ENCODE measurements at places on chromosomes 6 and 20.

DNA sequence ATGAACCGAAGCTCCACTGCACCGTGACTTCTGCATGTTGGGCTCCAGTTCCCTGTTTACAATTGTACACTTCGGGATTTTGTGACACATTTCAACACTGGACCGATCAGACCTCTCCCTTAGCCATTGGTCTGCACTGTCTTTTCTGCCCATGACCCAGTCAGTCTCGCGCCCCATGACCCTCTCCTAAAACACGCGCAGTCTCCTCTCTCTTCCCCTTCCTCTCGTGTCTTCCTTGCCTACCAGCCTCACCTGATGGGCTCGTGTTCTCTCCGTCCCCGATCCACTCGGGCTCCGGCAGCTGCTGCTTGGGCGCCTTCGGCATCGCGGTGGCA is 535 bp upstream of the ABCF1 start:
- no peak for DNase-seq

DNA sequence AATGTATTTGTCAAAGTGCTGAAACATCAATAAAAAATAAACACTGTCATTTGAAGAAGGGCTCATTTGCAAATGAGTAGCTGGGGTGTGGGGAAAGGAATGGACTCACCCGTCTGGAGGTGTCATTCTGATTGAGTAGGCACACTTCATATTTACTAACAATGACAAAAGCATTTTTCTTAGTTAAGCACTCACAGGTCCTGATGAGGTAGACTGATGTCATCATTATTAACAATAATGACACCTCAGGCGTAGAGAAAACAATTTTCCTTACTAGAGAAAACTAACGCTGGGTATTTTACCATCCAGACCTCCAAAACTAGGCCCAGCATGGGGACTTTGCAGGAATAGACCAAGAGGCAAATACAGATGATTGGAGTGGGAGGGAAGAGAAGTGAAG is 76.0 kb downstream of the UNC5CL start:
- DNase-seq, result no peak

- no peak for DNase-seq
Observed at GRCh38 chr6:100426744-100427338, 37.9 kb downstream of the SIM1 start.

- no peak for DNase-seq
Observed at GRCh38 chr6:28587746-28588075, 62.0 kb downstream of the GPX5 start.

DNA sequence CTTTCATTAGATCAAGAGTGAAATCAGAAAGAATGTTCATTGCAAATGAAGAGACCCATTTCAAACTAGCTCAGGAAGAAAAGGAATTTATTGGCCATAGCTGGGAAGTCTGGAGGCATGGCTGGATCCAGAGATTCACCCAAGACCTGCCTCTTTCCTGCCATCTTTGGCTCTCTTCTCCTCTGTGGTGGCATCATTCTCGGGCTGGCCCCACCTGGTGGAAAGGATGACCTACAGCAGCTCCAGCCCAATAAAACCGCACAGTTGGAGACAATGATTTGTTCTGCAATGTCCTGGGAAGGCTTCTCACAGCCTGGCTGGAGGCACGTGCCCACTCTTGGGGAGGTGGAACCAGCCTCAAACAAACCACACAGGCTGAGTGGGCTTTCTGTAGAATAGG is 18.1 kb upstream of the FERMT1 start:
- no peak for DNase-seq

- no peak for DNase-seq
Observed at GRCh38 chr6:40860443-40860842, 178.6 kb downstream of the UNC5CL start.

DNA sequence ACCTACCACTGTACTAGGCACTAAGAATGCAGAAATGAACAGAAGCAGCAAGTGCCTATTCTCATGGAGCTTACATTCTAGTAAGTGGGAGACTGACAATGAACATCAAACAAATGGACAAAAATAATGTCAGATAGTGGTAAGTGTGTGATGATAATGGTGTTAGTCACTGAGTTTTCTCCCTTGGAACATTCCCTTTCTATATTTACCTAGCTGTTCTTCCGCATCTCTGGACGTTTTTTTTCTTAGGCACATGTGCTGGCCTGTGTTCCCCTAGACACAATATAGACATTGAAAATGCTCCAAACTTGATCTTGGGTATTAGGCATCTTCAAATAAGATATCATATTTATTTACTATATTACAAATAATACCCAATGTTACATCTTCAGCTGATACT is 218.1 kb upstream of the GJE1 start:
- DNase-seq, result no peak

GRCh38 chr6:167294241-167294640 is 3.1 kb downstream of the UNC93A start:
- DNase-seq, result no peak

Data from DMS153 (cell line).